ENCODE measurements at places on chromosomes 7 and 10.

DNA sequence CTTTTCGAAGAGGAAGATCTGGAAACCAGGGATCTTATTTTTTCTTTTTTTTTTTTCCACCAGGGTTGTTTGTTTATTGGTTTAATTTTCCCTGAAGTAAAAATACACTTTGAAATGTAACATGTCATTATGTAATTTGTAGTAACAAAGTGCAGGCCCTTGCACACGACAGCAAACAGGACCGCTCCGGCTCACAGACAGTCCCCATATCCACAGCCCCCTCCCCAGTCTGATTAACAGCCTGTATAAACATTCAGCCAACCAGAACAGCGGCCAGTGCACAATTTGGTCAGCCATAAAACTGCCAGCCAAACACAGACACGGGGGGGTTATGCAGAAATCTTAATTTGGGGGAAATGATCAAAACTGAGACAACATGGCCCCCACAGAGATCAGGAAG lies 431.6 kb upstream of the NPVF start:
- no peak for DNase-seq

GRCh38 chr10:127563718-127564553 lies 14.8 kb downstream of the NPS start:
- peak; percentile 19 for DNase-seq

DNA sequence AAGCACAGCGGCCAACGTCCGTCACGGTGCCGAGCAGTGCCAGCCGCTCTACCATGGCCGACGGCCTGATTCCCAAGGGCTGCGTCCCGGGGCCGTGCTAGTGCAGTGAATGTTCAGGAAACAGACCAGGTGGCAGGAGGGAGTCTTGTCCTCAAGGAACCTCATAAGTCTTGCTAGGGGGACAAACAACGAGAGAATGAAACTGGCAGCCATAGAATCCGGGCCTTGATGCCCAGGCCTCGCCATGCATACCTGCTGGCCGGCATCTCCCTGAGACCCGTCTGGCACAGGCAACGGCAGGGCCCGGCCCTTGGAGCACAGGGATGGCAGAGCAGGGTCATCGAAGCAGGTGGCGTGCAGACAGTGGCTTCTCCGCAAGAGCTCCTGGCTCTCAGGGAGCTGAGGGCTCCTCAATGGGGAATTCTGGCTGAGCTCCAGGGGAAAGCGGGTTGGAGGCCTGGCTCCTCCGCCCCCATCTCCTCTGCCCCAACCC lies 58.8 kb downstream of the DIP2C start:
- DNase-seq = no peak

DNA sequence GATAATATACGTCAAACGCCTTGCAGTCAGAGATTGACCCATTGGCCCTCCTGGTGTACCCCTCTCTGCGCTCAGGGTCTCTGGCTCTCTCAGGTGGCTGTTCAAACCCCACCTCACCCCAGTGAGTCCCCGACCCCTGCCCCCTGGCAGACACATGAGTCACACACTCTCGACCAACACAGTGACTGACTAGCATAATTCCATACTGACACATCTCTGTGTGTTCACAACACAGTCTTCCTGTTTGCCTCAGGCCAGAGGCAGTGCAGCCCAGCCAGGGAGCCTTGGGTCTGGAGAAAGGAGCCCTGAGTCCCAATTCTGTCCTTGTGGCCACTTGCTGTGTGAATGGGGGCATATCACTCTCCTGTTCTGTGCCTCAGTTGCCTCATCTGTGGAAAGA lies 40.1 kb downstream of the PALD1 start:
- no peak for DNase-seq

DNA sequence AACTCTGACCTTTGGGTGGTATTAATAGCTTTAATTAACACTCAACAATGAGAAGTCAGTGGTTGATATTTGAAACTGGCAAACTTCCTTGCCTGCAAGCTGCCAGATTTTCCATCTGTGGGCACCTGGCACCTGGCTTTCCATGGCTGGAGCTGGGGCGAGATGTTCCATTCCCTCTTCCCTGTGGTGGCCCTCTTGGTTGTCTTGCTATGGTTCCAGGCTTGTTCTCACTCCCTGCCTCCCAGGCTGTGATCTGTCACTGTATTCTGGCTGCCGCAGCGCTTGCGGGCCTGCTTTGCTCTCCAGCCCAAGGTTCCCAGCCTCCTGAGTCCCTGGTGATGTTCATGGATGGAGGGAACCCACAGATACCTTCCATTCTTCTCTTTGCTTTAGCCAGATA lies 201.0 kb downstream of the FRMD4A start:
- no peak for DNase-seq

GRCh38 chr7:55550010-55550663 lies 22.2 kb downstream of the VOPP1 start:
- DNase-seq = no peak

- DNase-seq = peak; percentile 83
These were observed 230.9 kb downstream of the CAMK1D start for GRCh38 chr10:12579954-12580858.

- no peak for DNase-seq
These were observed 12.8 kb downstream of the SFXN2 start for GRCh38 chr10:102727037-102727818.

- no peak for DNase-seq
These were observed 59.1 kb downstream of the HTR5A start for GRCh38 chr7:155129186-155129585.

- no peak for DNase-seq
These were observed 437.8 kb downstream of the ANKRD7 start for GRCh38 chr7:118662266-118662665.

DNA sequence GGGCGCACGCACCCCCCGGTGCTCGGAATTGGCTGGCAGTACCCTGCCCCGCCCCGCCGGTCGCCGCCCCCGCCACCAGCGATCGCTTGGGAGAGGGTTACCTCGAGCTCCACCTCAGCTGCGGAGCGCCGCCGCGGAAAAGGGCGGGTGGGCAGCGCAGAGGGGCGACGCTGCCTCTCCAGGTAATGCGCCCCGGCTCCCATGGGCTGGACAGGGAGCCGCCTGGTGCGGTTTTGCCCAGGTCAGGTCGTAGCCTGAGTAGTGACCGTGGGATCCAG lies 1.3 kb downstream of the PFKFB3 start:
- DNase-seq = no peak

DNA sequence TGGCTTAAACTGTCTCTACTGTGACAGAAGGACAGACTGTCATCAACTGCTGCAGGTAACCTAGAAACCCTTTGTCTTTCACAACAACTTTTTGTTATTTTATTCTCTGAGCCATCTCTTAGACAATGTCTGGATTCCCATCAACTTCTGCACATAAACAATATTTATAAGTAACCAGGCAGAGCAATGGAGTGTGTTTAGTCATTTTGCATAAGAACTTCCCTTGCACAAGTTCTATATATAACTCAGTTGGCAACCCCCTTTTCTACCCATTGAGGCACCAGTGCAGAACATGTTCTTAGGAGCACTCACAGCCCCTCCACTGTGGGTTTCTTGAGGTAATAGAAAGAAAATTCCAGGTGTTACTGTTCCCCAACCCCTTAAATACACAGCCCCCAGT lies 65.0 kb upstream of the IL6 start:
- no peak for DNase-seq

GRCh38 chr7:87001214-87001613 lies 58.2 kb downstream of the ELAPOR2 start:
- no peak for DNase-seq

DNA sequence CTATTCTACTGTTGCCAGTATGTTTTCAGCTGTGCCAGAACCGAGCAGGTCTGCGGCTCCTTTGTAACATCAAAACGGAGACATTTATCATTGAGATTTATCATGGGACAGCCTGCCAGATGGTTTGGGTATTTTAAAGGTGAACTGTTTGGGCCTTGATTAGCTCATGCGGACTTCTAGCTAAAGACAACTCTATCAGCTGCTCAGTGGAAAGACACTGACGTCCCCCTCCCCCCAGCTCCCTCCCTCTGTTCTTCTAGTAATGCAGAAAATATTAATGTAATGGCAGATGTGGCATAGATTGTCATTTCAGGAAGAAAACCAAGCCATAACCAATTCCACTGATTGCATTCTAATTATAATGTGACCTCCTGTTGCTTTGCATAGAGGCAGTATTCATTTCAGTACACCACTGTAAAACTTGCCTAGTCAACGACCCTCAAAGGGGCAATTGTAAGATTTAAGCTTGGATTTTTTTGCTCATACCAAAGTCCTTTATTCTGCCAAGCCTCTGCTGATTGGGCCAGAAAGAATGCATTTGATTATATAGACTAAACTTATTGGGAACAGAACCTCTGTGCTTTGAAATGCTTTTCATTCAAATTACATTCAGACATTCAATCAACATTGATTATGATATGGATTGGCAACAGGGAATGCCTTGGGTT lies 966.8 kb downstream of the LRMDA start:
- no peak for DNase-seq
